ENCODE measurements at places on chromosomes 1 and 21. TPM values are rescaled to one million over a fixed set of nuclear protein-coding genes. Genes with fewer than 3 reads are reported as not detected.

GALE gene
- total RNA-seq: 66.6 TPM

TENT5C gene
- 0.07 TPM for total RNA-seq

TBX19 gene
- 0.83 TPM for total RNA-seq

PEX11B gene
- 27.6 TPM for total RNA-seq

SLC45A3 gene
- 5.9 TPM for total RNA-seq

Measured in A549 treated with CORT108297 at 1 μM for 4 hours (cell line).